ENCODE measurements at places on chromosomes 5 and 9.

DNA sequence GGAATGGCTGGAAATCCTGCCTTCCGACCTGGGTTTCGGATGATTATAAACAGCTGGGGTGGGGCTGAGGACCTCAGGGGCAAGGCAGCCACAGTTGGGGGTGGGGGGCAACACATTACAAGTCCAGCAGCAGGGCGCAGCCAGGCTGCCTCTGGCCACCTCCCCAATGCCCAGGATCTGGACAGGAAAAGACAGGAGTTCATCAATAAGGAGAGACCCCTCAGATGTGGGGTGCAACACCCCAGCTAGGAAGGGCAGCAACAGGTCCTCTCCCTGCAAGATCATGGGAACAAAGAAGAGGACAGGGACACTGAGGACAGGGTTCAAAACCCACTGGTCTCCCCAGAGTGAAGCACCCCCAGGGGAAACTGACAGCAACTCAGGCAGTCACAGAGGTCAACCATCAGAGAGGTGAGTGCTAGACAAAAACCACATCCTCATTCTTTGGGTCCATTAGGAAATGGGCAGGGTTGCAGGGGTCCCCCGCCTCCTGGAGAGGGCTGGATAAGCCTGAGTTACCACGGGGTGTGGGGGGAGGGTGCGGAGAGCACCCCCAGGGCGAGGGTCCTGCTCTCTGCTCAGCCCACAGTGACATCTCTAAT, 33.5 kb downstream of the SEMA4D start:
- DNase-seq: no peak

DNA sequence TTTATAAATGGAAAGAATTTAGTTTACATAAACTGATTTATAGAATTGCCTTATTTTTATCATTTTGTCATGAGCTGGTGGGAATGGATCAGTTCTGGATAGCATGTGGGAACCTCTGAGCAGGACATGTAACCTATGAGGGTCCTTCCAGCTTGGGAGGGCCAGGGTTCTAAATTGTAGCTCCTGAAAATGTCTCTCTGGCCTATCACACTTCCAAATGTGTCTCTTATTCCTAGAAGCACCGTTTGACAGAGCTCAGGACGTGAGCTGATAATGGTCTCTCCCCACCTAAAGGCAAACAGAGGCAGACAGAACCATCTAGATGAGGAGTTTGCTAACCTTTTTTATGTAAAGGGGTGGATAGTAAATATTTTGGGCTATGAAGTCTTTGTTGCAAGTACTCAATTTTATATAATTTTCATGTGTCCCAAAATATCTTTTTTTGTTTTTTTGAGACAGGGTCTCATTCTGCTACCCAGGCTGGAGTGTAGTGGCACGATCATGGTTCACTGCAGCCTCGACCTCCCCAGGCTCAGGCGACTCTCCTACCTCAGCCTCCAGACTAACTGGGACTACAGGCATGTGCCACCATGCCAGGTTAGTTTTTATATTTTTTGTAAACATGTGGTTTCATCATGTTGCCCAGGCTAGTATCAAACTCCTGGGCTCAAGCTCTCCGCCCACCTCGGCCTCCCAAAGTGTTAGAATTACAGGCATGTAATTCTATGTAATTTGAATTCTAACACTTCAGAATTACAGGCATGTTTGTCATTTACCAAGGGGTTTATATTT, 4.0 kb downstream of the TRAF1 start:
- DNase-seq: no peak

DNA sequence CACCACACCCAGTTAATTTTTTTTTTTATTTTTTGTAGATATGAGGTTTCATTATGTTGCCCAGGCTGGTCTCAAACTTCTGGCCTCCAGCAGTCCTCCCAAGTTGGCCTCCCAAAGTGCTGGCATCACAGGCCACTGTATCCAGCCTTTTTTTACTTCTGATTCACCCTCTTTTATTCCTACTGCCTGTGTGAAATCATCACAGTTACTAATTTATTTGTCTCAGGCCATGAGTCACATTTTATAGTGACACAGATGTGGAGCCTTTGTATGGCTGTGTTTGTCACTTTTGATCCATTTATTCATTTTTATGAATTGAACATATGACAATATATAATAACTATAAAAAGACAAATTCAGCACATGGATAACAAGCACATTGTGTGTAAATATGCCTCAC, 67.1 kb upstream of the SNX2 start:
- no peak for DNase-seq

DNA sequence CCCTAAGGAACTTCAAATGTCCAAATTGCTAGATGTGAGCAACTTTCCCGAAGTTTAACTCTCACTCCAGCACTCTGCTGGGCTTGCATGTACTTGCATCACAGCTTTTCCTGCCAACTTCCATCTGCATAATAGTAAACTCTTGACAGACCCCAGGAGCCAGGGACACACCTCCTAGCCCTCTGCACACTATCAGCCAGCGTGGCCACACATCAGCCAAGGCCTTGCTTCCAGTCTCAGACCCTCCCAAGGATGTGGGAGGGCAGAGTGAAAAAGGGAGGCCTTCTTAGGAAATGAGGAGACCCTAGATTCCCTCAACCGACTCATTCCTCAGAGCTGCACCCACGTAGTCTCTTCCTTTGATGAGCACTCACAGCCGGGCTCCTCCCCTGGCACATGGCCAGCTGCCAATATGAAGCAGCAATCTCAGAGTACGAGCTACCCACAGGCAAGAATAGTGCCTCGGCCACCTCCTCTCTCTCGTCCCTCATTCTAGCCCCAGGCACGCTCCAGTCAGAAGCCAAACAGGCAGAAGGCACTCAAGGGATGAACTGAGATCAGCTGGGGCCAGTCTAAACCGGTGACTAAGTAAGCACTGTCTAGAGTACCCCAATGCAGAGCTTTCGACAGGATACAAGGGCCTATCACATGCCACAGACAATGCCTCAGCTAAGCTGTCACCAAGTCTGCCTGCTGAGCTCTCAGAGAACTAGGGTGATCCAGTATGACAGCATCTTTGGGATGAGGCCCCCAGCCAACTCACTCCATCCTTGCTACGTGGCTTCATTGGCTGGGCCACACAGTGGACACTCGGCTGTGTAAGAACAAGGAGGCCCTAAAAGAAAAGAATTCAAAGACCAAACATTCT, 2.3 kb downstream of the P4HA2 start:
- peak; percentile 67 for DNase-seq

GRCh38 chr9:37157726-37158377, 37.5 kb downstream of the ZCCHC7 start:
- DNase-seq: no peak

DNA sequence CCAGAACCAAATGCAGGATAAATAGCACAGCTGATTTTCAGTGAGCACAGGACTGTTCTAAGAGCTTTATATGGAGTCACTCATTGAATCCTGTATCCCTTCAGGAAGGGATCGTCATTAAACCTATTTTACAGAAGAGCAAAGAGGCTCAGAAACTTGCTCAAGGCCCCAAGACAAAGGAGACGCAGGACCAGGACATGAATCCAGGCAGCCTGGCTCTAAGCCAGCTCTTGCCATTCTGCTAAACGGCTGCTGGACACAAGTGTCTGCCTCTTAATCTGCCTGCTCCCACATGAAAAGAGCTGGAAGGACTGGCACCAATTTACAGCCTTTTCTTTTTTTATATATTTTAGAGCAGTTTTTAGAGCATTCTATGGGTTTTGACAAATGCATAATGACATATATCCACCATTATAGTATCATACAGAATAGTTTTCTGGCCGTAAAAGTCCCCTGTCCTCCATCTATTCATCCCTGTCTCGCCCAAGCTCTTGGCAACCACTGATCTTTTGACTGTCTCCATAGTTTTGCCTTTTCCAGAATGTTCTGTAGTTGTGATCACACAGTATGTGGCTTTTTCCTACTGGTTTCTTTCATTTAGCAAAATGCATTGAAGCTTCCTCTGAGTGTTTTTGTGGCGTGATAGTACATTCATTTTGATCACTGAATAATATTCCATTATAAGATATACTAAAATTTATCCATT, 37.5 kb downstream of the RETREG1 start:
- DNase-seq: no peak

GRCh38 chr9:95044731-95045508, 272.6 kb downstream of the FANCC start:
- no peak for DNase-seq

DNA sequence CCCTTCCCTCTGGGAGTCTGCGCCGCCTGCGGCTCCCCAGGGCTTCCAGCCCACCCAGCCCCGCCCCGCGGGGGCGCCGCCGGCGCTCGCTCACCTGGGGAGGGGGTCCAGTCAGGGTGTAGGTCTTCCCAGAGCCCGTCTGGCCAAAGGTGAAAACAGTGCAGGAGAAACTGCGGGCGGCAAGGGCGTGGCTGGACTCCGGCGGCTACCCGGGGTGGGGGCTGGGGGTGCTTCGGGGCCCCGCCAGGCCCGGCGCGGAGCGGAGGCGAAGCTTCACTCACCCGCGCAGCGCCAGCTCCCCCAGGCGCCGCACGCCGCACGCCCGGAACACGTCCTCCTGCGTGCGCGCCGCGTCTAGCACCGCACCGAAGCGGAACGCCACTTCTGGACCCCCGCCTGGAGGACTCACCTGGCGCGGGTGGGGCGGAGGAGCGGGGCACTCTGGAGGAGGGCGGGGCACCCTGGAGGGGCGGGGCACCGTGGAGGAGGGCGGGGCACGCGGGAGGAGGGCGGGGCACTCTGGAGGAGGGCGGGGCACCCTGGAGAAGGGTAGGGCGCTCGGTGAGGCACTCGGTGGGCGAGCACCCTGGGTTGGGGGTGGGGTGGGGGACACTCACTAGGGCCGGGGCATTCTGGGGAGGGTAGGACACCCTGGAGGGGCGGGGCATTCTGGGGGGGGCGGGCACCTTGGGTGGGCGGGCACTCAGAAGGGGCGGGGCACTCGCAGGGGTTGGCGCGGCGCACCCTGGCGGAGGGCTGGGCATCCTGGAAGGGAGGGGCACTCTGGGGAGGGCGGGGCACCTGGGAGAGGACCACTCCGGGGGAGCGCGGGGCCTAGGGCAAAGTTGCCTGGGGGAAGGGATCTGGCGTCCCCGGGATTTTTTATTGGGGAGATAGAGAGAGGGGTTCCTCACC, 814 bp downstream of the KIF12 start:
- DNase-seq: peak; percentile 54

GRCh38 chr5:600886-601541, 11.1 kb upstream of the CEP72 start:
- DNase-seq: peak; percentile 51

DNA sequence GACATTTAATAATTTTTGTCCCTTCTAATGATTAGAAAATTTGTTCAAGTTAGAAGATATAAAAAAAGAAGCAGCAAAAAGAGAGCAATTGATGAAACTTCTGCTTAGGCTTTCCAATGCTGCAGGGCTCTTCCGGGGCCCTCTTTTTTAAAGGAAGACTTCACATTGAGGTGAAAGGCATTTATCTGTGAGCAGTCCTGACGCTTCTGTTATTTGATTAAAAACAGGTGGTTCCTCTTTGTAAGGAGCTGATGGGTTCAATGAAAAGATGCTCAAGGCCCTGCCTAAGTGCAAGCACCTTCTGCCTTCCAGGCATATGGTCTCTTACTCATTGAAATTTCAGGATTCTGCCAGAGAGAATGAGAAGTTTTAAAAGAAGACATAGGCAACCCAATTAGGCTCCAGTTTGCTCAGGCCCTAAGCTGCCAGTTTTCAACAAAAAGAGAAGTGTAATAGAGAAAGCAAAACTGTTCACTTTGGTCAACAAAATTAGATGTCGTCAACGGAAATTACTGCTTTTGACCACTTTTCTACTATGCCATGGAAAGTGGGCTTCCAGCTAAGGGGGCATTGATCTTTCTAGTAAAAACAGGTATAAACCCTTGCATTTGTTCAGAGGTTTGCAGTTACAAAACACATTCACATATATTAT, 100.2 kb downstream of the INSYN2B start:
- no peak for DNase-seq

GRCh38 chr5:27788184-27788583, 749.8 kb upstream of the CDH9 start:
- no peak for DNase-seq
